ENCODE measurements at places on chromosomes 2 and 18.

DNA sequence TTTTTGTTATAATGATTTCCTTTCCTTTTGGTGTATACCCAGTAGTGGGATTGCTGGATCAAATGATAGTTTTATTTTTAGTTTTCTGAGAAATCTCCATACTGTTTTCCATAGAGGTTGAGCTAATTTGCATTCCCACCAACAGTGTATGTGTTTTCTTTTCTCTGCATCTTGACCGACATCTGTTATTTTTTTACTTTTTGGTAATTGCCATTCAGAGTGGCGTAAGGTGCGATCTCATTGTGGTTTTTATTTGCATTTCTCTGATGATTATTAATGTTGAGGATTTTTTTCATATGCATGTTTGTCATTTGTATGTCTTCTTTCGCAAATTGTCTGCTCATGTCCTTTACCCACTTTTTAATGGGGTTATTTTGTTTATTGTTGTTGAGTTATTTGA lies 58.1 kb downstream of the ARHGAP25 start:
- DNase-seq, result no peak

DNA sequence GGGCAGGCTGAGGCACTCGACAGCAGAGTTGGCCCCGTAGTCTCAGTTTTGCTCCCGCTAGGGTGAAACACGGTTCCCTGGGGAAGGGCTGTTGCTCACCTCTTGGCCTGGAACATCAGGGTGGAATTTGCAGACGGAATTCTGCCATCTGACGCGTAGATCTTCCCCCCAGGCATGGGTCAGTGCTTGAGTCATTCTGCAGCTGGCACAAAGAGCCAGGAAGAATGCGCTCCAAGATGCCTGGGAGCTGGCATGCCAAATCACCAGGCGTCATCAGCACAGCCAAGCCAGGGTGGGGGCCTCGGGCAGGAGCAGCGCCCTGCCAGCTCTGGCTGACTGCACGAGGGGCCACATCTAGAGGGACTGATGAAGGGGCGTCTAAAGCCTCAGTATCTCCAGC lies 42.7 kb downstream of the ODC1 start:
- DNase-seq, result no peak

DNA sequence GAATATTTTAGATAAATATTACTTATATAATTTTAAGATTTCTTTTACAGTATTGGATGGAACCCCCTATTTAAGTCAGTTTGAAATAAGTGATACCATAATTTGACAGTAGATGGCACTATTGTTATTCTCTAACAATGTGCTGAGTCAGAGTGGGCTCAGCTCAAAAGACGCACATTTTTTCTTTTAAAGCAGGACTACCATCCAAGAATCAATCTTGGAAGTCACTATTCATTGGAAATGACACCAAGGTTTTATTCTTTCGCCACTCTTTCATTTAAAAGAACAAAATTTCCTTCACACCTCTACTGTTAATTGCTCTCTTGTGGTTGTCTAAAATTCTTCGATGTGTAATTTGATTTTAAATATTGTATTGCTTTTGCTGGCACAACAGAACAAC lies 32.6 kb upstream of the SPAG16 start:
- DNase-seq, result peak; percentile 79

DNA sequence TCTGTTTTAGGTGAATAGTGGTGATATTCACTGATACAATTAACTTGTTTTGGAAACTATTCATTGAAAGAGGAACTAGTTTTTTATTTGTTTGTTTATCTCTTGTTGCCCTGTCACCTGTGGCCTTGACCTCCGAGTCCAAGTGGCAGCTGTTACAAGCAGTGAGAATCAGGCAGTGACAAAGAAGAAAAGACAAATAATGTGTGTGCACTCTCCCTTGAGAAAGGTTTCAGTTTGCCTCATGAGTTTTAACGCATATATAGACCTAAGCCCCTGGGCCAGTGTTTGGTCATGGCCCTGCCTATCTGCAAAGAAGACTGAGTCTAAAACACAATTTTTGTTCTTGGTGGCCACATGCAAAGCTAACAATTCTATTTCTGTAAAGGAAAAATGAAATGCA lies 15.3 kb downstream of the KYNU start:
- DNase-seq, result no peak

- no peak for DNase-seq
Measured at GRCh38 chr2:27915191-27915590, 24.7 kb downstream of the BABAM2 start.

GRCh38 chr2:27303093-27304025 lies 4.9 kb downstream of the UCN start:
- no peak for DNase-seq
